ENCODE measurements at places on chromosomes 7 and 10.

GRCh38 chr10:72013202-72013945 is 49.2 kb downstream of the CHST3 start:
- DNase-seq, result no peak

GRCh38 chr7:4809666-4810065 is 34.2 kb downstream of the AP5Z1 start:
- DNase-seq, result no peak

DNA sequence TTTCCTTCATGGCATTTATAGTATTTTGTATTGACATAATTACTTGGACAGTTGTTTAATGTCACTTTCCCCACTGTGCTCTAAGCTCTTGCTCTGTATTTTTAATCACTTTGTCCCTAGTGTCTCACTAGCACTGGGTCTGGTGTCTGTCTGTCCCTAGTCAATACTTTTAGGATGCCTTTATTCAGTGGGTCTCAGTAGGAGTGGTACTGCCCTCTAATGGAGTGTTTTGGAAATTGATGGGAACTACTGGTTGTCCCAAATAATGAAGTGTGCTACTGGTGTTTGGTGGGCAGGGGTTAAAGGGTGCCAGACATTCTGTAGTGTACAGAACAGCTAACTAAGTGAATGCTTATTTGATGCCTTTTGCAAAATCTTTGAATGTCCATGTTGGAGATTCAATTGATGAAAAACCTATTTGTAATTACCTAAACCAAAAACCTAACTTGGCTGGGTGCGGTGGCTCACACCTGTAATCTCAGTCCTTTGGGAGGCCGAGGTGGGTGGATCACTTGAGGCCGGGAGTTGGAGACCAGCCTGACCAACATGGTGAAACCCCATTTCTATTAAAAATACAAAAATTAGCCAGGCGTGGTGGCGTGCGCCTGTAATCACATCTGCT is 33.3 kb downstream of the CDK14 start:
- peak; percentile 26 for DNase-seq

DNA sequence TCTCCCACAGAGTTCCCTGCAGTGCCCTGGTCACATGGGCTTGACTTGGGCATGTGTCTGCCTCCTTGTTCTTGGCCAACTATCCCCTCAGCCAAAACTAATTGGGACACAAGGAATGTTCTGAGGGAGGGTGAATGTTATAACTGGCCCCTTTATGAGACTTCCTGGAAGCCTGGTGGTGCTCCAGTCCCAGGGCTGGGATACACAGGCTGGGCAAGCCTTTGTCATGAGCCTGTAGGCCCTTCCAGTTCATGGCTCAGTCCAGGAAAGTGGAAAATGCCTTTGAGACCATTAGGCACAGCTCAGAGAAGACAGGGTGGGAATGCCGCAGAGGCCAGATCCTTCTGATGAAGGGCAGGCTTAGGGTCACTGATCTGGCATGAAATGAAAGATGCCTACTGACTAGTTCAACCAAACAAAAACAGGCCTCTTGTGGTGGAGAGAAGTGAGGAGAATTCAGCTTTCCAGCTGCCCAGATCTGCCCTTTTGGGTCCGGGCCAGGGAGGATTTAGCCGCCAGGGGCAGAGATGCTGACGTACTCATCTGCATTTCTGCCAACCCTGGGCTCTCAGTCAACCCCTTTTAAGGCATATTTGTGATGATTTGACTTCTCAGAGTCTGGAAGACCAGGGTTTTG is 961.5 kb downstream of the KCNMA1 start:
- DNase-seq, result no peak

GRCh38 chr10:49595713-49596492 is 14.2 kb upstream of the SLC18A3 start:
- DNase-seq, result no peak

- no peak for DNase-seq
These were observed 99.4 kb downstream of the BTRC start for GRCh38 chr10:101453318-101453717.

DNA sequence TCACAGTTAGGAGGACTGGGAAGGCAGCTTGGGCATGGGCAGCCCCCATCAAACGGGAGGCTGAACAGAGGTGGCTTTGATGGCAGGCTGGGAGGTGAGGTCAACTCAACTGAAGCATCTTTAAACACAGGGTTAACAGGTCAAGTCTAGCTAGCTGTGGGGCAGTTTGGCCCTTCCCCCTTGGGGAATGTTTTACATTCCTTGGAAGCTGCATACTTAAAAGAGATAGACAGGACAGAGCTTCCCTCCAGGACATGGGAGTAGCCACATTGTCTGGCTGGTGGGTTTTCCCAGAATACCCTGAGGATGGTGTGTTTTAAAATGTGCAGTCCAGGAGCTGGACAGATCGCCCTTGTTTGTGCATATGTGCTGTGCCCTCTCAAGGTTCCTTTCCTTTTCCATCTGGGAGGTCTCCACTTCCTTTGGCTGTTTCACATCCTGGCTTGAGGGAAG is 6.8 kb upstream of the RASSF4 start:
- no peak for DNase-seq

DNA sequence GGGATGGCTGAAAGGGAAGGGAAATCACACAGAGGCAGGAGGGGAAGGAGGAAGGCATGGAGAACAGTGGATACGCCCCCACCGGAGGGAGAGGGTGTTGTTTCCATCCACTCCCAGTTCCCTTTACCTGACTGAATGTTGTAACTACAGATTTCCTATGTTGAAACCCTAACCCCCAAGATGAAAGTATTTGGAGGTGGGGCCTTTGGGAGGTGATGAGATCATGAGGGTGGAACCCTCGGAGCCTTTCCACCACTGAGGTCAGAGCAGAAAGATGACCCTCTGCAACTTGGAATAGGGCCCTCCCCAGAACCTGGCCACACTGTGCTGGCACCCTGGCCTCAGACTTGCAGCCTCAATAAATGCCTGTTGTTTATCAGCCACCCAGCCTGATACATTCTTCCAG is 48.6 kb upstream of the CNPY1 start:
- peak; percentile 7 for DNase-seq

DNA sequence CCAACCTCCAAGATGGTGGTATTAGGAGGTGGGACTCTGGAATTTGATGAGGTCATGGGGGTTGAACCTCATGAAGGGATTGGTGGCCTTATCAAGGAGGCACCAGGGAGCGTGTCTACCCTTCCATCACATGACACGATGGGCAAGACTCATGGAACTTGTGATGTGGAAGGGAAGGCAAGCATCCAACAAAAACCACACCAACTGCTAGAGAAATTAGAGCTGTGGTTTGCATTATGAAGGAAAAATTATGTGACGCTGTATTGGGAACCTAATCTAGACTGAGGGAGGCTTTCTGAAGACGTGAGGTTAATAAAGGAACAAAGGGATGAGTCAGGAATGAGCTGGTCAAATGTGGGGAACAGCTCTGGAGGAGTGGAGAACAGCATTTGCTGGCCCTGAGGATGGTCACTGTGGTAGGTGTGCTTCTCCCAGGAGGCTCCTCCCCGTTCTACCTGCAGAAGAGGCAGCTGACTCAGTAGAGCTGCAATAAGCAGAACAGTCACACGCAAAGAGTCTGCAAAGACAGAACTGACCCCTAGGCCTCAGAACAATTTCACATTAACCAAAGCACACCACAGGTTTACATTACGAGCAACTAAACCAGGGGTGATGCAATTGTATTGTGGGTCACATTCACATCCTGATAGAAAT is 236.6 kb upstream of the GRB10 start:
- DNase-seq, result no peak

- peak; percentile 11 for DNase-seq
These were observed 790 bp downstream of the ADAM22 start for GRCh38 chr7:87934699-87935383.

- DNase-seq, result no peak
These were observed 23.9 kb upstream of the ANKRD1 start for GRCh38 chr10:90944749-90945148.

DNA sequence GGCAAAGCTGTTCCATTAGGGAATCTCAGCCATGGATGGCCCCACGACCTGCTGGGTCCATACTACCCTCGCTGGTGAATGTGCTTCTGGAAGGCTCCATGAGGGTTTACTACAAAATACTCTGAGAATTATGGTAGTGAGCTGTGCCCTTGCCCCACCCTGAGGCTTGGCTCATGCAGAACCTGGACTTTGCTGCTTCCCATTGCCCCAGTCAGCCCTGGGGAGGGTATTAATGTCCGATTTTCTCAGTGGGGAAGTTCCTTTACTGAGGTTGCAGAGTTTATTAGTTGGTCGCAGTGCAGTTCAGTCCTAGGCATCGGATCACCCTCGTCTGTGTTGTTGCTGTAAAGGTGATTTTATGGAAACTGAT is 310.1 kb downstream of the WDR37 start:
- no peak for DNase-seq

- no peak for DNase-seq
These were observed 27.0 kb upstream of the GLI3 start for GRCh38 chr7:42263971-42264370.

GRCh38 chr7:46864716-46865115 is 717.2 kb downstream of the TNS3 start:
- DNase-seq, result no peak

DNA sequence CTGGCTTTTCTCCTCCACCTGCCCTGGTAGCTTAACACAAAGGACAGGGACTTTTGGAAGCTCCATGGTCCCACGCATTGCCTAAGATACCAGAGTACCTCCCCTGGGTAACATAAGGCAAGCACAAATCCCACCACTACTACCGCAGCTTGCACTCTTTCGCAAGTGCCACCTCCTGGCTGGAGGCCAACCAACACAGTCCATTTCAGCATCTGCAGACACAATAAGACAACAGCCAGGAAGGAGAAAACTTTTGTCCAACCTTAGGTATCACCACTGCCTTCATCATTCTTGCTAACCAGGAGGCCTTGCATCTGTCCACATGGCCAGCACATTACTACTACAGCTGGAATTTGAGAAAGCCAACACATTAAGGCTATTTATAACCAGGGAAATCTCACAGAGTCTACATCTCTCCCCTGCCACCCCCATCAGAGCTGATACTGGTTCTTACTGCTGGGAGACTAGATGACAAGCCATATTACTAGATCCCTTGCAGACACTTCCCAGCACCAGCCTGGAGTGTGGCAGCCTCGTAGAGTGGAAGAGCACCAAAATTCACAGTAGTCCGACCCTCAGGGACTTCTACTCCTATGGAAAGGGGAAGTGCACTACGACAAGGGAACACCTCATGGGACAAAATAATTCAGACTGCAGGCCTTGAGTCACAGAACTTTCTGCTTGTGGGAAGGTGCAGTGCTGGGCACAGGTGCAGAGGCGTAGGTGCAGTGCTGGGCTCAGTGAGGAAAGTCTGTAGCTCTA is 39.8 kb upstream of the CDK13 start:
- no peak for DNase-seq

- DNase-seq, result no peak
These were observed 9.8 kb upstream of the STEAP4 start for GRCh38 chr7:88316456-88316855.

DNA sequence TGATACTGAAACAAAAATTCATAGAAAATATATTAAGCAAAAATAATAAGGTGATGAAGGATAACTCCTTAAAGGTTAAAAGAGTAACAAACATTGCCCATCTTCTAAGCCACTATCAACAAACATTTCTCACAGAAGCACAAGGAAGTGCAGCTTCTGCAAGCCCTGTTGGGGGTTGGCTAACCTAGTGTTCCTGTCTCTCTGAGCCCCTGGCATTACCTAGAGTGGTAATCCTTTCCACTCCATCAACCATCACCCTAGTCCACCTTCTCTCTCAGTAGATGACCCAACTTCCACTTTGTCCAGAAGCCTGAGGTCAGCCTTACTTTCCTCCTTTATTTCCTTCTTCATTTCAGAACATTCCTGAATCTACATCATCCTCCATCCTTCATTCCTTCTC is 59.7 kb downstream of the HIPK2 start:
- no peak for DNase-seq

- DNase-seq, result no peak
These were observed 77.5 kb downstream of the BMPR1A start for GRCh38 chr10:86833969-86834368.

GRCh38 chr10:49661140-49661856 is 18.2 kb upstream of the C10orf53 start:
- DNase-seq, result no peak

- DNase-seq, result no peak
These were observed 33.4 kb upstream of the DLG5 start for GRCh38 chr10:77959887-77960455.

DNA sequence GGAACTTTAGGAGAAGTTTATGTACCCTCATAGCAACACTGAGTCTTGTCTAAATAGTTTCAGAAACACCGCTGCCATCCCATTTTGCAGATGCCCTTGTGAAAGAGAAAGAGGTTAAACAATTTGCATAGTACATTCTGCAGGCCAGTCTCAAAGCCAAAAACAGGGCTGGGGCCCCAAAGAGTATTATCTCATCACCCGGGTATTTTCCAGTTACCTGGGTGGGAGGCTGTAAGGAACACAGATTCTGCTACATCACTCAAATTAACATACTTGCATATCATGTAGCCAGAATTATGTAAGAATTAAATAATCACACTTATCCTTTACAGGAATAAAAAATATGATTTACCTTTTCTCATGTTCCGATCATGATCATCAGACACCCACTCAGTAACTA is 3.1 kb upstream of the FAM171A1 start:
- DNase-seq, result no peak

GRCh38 chr7:9302436-9302835 is 869.0 kb downstream of the NXPH1 start:
- no peak for DNase-seq

GRCh38 chr10:129939416-129940275 is 24.4 kb downstream of the EBF3 start:
- no peak for DNase-seq

GRCh38 chr7:151314401-151314800 is 27.2 kb upstream of the NUB1 start:
- no peak for DNase-seq

- DNase-seq, result no peak
These were observed 83.1 kb downstream of the VPS41 start for GRCh38 chr7:38825721-38826440.

DNA sequence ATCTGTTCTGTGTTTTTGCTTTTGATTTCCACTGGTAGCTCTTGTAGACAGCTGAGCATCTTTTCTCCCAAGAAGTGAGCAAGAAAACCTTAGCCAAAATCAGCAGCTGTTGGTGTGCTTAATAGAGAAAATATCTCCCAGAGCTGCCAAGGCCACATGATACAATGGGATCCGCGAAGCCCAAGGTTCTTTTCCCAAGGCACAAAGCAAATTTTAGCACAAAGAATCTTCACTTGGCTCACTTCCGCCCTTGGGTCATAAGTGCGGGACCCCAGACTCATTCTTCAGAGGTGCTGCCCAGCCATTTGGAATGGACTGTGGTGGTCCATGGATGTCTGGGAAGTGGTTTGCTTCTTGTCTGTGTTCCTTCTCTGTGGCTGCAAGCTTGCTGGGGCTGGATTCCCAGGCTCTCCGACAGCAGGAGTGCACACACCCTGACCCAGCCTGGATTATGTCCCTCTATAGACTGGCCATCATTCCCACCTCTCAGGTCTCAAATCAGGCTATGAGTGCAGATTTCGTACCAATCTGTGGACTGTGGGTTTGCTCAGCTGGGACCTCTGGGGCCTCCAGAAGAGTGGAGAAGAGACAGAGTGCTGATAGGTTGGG is 93.0 kb upstream of the TMEM72 start:
- no peak for DNase-seq

DNA sequence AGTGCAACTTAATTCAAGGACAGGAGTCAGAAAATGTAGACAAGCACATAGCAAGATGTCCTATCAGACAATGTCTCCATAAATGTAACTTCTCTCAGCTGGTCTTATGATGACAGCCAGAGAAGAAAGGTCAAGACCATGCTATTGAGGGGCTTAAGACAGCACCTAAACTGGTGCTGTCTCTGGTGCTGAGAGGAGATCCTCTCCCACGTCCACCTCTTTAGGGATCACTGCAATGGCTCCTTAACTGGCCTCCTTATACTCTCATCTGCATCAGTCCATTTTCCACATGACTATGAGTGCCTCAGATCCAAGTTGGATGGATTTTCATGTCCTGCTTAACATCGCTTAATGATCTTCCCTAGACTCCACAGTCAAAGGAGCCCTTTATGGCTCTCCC is 210.6 kb downstream of the ARL4A start:
- DNase-seq, result no peak
